ENCODE measurements at places on chromosomes 3 and 15.

DNA sequence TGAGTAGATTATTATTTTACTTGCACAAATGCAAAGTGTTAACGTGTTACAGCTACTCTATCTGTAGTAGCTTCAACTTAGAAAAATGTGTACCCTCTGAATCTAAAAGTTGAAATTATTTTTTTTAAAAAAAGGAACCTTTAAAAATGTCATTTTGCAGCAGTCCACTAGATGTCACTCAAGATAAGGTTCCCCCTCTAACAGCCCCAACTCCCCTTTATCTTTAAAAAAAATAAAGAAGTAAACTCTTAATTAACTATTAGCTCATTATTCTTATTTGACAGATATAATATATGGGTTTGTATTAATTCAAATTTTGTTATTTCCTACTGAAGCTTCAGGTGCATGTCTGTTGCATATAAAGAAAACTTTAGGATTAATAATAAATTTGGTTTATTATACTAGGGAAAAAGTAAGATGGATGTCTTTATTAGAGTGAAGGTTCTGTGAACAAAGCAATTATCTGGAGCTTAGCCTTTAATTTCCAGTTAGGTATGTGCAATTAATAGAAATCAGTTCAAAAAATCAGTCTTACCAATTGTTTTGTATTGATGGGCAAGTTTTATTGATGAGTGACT is 288.5 kb downstream of the VGLL3 start:
- DNase-seq = peak; percentile 21

DNA sequence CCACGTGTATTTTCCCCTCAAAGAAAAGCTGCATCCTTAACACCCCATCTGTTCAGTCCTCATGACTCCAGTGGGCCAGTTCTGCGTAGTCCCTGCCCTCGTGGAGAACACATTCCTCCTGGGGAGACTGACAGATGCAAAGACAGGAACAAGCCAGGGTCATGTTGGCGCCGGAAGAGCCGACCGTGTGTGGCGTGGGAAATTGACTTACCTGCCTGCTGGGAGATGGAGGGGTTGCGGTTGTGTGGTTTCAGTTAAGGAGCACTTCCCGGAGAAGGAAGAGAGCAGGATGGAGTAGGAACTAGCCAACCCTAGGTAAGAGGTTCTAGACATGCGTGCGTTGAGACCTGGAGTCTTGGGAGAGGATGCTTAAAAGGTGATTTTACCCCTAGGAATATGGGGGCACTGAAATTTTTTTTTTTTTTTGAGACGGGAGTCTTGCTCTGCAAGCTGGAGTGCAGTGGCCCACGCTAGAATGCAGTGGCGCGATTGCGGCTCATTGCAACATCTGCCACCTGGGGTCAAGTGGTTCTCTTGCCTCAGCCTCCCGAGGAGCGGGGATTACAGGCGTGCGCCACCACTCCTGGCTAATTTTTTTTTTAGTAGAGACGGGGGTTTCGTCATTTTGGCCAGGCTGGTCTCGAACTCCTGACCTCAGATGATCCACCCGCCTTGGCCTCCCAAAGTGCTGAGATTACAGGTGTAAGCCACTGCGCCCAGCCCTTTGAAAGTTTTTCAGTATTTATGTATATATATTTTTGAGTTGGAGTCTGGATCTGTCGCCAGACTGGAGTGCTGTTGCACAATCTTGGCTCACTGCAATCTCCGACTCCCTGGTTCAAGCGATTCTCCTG is 1.4 kb downstream of the VHL start:
- DNase-seq = no peak

DNA sequence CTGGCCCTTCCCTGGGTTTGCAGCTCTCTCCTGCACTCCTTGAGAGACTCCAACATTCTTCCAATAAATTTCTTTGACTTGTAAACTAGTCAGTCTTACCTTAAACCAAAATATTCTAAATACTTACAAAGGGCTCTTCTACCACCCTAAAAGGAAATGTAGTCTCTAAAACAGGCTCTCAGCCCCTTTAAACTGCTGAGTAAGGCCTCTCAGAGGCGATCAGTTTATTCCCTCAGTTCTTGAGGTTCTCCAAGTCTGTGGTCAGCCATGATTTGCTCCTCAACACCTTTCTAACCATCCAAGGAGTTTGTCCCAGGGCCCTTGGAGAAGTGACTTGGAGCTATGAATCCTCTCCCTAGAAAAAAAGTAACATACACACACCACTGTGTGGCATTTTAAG is 64.8 kb downstream of the WHAMM start:
- DNase-seq = no peak

DNA sequence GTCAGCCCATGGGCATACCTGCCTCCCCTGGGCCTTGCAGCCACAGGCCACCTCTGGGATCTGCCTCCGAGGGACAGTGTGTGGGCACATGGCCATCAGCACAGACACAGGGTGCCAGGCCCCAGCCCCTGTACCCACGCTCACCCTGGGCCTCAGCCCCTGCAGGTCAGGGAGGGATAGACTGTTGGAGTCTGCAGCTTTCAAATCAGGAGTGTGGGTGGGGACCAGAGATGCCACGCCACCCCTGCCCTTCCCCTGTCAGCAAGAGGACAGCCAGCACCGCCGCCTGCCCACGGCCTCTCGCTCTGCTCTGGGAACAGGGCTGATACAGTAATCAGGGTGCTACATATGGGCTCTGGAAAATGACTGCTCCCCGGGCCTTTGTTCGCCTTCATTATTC is 72.7 kb downstream of the DNAJB8 start:
- DNase-seq = no peak

DNA sequence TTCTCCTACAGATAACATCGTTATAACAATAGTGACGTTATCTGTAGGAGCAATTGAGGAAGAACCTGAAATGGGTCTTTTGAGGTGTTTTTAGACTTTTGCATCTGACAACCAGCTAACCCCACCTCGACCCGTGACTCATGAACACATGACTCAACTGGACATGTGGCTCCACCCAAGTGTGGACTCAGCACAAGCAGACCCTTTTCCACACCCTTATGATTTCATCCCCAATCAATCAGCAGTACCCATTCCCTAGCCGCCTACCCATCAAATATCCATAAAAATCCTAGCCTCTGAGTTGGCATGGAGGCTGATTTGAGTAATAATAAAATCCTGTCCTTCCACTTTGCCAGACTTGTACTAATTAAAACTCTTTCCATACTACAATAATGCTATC is 255.4 kb downstream of the ARPP21 start:
- DNase-seq = no peak

DNA sequence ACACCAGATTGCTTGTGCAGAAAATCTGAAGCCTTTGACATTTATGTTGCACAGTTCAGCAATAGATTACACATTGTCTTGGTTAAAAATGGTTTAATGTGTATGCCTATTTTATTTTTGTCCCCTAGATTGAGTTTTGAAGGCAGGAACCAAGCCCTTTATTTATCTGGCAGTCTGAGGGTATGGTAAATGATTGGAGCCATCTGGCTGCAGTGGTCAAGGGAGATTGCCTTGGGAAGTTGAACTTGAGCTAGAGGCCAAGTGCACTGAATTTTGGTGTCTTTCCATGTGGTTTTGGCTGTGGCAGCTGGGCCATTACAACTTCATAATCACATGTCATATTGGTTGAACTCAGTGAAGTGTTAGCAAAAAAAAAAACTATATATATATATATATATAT is 248.7 kb upstream of the C2CD4B start:
- no peak for DNase-seq

DNA sequence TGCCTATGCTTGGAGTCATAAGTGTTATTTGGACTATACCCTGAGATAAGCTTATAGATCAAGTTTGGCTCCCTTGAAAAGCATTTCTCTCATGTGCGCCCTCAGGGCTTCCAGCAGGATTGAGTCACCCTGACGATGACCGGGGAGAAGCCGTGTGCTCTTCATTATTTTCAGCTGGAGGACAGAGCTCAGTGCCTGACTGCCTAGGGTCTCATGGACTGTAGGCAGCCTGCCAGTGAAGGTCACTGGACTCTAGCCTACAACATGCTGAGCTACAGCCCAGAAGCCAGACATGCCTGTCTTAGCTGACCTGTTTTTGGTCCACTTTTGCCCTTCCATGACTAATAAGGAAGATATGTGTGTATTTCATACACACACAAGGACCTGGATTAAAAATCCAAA is 31.6 kb upstream of the NUDT16 start:
- DNase-seq = peak; percentile 66

- DNase-seq = peak; percentile 64
Observed at GRCh38 chr15:42832576-42832975, 88.0 kb downstream of the TTBK2 start.

DNA sequence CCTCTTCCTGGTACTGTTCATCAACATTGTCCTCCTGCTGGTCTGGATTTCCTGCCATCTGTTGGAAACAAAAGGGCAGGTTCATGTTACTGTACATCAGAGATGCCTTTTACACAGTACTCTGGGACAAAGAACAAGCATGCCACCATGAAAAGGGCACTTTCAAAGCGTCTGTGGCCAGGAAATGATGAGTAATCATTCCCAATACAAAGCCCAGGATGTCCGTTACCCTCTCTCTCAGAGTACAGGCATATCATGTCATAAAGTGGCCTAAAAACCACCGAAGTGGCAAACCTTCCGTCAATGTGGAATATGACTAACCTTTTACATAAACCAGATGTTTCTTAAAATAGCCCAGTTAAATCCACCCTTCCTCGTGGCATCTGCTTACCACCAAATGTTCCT is 71.2 kb downstream of the GOLIM4 start:
- DNase-seq = peak; percentile 95

DNA sequence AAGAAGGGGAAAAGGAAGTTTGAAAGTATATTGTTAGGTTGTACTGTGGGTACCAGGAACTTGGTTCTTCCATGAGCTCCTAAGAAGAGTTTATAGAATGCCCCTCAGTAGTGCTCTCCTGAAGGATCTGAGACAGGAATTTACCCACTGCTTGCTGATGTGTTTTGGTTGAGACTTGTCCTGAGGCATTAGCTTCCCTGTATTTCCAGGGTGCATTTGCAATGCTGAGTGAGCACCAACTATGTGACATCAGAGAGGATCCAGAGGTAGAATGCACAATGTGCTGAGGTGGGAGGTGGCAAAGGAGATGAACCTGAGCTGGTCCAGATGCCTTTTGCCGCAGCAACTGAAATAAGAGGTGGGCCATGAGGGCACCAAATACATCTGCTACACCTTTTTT is 64.3 kb upstream of the LRRC3B start:
- DNase-seq = no peak

GRCh38 chr3:179036226-179036625 is 35.4 kb downstream of the ZMAT3 start:
- no peak for DNase-seq

GRCh38 chr3:56219894-56220805 is 248.1 kb downstream of the ERC2 start:
- no peak for DNase-seq

GRCh38 chr15:48966595-48967301 is 3.0 kb upstream of the SHC4 start:
- peak; percentile 81 for DNase-seq

- no peak for DNase-seq
Observed at GRCh38 chr3:60190073-60190472, 1061.2 kb downstream of the FHIT start.

DNA sequence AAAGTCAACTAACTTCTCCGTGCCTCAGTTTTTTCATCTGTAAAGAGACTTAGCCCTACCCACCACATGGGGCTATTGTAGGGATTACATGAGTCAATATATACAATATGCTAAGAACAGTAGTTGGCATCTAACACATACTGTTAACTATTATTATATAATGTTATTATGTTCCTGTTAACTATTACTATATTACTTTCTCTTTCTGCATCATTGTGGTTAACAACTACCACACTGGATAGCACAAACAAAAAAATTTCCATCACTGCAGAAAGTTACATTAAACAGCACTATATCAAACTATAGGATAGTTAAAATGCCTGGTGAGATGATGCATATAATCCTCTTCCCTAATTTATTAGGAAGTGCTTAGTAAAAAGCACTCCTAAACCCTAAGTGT is 23.7 kb downstream of the STAG1 start:
- no peak for DNase-seq
